Peyer's patch (tissue), 4 donors: ENCODE measurements at places on chromosomes 4 and X. TPM values are rescaled to one million over a fixed set of nuclear protein-coding genes. Genes with fewer than 3 reads are reported as not detected.

Gene MGARP
- not detected for total RNA-seq

Gene TCEAL6
- total RNA-seq = not detected

Gene LNX1
- total RNA-seq = 35.5 TPM

Gene RAB39B
- 0.80 TPM for total RNA-seq

DNA sequence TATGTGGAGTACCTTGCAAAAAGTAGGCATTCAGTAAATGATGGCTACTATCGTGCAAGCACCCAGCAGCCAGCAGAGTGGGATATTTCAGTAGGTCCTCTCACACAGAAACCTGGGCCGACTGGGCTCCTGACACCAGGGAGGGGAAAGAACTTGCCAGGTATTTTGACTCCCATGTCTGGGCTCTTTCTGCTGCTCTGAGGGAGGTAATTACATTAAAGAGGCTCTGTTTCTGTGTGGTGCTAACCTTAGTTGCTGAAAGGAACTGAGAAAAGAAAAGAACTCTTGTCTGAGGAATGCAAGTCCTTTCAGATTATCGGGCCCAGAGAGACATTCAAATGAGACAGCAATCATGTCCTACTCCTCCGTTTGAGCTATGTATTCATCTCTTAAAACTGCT lies 175.8 kb upstream of the MTMR8 start:
- H3K27ac ChIP-seq = no peak overlapping the region
- H3K4me1 ChIP-seq = no peaks in the 10 kb centered on the region
- H3K4me3 ChIP-seq = no peak overlapping the region
- DNase-seq = no peak

- no peaks in the 10 kb centered on the region for H3K4me1 ChIP-seq
- no peaks in the 10 kb centered on the region for H3K36me3 ChIP-seq
- H3K27me3 ChIP-seq = no peaks in the 10 kb centered on the region
- peak; percentile 56 for DNase-seq
- H3K27ac ChIP-seq = peak overlapping the region; percentile 61
- no peak overlapping the region for H3K4me3 ChIP-seq
These were observed 51.2 kb downstream of the LGI2 start for GRCh38 chr4:24979554-24979953.

- H3K4me3 ChIP-seq = peak within 1 kb of the TSS; percentile 34
- H3K27me3 ChIP-seq = no peaks in the 10 kb centered on the region
- H3K4me1 ChIP-seq = no peaks in the 10 kb centered on the region
- DNase-seq = no peak
- no peak within 1 kb of the TSS for H3K27ac ChIP-seq
These were observed at the start of gene ZNF185 for GRCh38 chrX:152897222-152898131. Gene ZNF185 (plus strand): TSS chrX:152898067. CDS start chrX:152914490, 16,423 bp downstream.

DNA sequence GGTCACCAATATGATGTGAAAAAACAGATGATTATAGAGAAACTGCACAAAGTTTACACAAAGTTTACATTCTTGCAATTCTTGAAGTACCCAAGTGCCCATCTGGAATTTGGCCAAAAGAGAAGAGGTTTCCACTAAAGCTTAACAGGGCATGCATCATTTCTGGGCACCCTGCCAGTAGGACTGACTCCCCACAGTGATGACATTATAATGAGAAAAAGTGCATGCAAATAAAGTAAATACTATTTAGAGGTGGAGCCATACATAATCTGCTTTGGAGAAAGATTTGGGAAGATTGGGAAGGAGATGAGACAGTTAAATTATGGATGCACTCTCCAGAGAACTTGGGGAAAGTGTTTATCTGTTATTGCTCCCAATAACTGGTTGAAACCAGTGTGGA lies 93.7 kb upstream of the TRPC3 start:
- no peak overlapping the region for H3K4me3 ChIP-seq
- H3K27me3 ChIP-seq = no peaks in the 10 kb centered on the region
- H3K4me1 ChIP-seq = no peaks in the 10 kb centered on the region
- DNase-seq = no peak

GRCh38 chr4:152778656-152779512 lies 646 bp downstream of the TIGD4 start:
- H3K27me3 ChIP-seq = no peaks in the 10 kb centered on the region
- H3K36me3 ChIP-seq = no peaks in the 10 kb centered on the region
- peak overlapping the region; percentile 89 for H3K27ac ChIP-seq
- DNase-seq = peak; percentile 48
- H3K4me1 ChIP-seq = no peaks in the 10 kb centered on the region
- H3K4me3 ChIP-seq = peak overlapping the region; percentile 85

DNA sequence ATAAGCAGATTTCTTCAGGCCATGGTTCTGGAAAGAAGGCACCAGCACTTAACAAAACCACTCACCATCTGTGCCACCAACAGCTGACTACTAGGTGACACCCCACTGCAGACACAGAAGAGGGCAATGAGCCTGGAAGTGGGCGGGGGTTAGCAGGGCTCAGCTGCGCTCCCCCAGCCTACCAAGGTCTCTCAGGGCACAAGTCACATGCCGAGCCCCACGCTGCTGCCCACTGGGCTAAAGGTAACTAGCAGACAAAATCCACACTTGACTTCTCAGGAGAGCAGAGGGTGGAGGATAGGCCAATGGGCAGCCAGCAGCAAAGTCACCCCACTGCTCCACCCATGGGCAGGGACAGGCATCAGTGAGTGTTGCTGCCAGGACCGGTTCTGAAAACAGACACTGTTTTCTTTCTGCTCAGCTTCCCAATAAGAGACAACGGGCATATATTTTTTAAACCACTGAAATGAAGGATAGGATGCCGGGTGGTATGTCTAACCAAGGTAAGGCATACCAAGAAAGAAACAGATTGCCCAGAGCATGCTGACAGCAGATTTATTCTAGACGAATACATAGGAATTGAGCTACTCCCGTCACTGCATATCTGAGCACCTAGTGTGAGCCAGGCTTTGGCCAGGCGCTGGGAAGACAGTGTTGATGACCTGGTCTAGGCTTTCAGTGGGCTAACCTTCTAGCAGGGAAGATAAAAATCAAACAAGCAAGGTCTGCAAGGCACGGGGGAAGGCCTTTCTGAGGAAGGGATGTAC lies 20.1 kb downstream of the ACSL1 start:
- H3K36me3 ChIP-seq = no peaks in the 10 kb centered on the region
- no peaks in the 10 kb centered on the region for H3K27me3 ChIP-seq
- H3K4me3 ChIP-seq = no peak overlapping the region
- H3K4me1 ChIP-seq = no peaks in the 10 kb centered on the region

DNA sequence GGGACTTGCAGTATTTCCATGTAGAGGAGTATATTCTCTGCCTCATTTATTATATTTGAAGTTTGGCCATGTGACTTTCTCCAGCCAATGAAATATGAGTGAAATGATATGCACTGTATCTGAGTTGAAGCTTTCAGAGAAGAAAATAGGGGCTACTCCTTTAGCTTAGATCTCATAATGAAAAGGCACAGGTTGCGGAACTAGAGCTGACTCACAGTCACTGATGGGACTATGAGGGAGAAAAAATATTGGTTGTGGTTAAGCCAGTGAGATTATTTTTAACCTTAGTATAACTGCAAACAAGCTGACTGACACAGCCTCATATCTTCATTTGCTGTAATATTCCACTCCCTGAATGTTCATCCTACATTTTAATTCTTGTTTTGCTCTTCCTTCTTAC lies 1104.3 kb downstream of the RPA4 start:
- H3K36me3 ChIP-seq = no peaks in the 10 kb centered on the region
- no peak overlapping the region for H3K27ac ChIP-seq
- no peaks in the 10 kb centered on the region for H3K4me1 ChIP-seq
- DNase-seq = no peak
- no peak overlapping the region for H3K4me3 ChIP-seq
- H3K27me3 ChIP-seq = no peaks in the 10 kb centered on the region

DNA sequence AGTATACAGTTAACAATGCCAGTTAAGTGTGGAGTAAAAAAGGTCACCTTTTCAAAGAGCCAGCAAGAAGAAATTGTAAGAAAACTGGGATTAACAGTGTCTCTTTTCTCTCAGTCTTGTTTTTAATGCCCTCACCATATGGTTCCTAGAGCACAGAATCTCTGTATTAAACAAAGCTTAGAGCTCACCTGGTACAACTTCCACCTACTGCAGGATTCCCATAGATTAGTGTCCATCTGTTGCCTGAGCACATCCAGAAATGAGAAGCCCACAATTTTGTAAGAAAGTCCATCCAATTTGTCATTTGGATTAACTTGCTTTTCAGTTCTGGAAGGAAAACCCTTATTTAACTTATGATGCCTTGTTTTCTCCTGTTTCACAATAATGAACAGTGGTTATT lies 1037.1 kb downstream of the STPG2 start:
- no peak overlapping the region for H3K27ac ChIP-seq
- no peak overlapping the region for H3K4me3 ChIP-seq
- no peaks in the 10 kb centered on the region for H3K4me1 ChIP-seq
- no peak for DNase-seq
- H3K36me3 ChIP-seq = no peaks in the 10 kb centered on the region

DNA sequence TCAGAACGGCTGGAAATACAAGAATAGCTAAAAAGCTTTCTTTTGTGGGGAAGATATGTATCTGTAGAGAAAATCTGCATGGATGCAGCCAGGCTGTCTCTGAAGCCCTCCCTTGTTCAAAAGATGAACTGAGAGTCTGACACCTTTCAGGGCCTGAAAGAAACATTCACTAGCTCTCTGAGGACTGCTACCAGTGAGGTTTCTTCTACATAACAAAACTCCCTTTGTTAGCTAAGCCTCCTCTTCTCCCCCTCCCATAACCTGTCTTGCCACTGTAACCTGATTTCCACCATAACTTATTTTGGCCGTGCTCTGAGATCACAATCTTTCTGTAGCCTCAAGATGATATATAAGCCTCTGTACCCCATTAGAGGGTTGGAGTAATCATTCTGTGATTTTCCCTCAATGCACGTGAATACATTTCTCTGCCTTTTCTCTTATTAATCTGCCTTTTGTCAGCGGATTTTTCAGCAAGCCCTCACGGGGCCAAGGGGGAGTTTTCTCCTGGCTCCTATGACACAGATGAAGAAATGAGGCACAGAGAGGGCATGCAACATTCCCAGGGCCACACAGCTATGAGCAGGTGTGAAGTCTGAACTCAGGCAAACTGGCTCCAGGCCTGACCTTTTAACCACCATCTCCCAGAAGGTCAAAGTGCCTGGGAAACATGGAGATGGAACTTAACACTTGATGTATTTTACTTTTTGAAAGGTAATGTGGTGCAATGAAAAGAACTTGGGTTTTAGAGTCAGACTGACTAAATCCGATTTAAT lies 161.6 kb upstream of the PRDX4 start:
- no peak for DNase-seq
- no peaks in the 10 kb centered on the region for H3K27me3 ChIP-seq
- H3K27ac ChIP-seq = no peak overlapping the region
- no peak overlapping the region for H3K4me3 ChIP-seq
- no peaks in the 10 kb centered on the region for H3K4me1 ChIP-seq

DNA sequence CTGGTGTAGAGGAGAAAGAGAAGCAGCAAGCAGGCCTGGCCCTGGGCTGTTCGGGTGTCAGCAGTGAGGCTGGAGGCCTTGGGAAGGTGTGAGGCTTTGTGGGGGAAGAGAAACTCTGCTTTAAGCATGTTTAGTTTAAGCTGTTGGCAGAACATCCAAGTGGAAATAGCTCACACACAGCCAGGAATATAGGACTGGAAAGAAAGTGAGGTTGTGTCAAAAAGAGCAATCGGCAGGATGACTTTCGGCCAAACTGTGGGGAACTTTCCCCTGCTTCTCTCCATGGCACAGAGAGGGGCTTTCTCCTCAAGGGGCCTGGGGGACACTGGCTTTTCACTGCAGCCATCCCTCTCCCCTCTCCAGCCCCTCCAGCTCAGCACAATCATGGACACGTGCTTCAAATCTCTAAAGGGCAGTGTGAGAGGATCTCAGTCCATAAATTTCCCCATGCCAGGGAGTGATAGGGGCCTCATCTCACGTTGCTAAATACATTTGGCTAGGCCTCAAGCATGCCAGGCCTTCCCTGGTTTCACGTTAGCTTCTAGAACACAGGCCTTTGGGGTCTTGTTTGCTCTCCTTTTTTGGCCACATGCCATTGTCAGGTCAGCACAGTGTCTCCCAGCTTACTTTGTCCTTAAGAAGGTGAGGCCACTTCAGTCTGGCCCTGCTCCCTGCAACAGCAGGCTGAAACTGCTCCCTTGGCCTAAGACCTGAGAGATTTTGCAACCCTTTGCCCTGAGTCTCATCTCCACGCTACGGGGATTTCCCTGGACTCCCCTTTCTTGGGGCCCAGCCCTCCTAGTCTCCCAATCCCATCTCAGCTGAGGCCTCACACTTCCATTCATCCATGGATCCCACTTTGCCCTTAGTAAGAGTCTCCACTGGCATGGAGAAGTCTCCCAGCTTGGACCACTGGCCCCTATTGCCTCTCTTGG lies 8.3 kb upstream of the CITED1 start:
- no peaks in the 10 kb centered on the region for H3K27me3 ChIP-seq
- H3K36me3 ChIP-seq = no peaks in the 10 kb centered on the region
- H3K27ac ChIP-seq = no peak overlapping the region
- H3K4me1 ChIP-seq = no peaks in the 10 kb centered on the region

DNA sequence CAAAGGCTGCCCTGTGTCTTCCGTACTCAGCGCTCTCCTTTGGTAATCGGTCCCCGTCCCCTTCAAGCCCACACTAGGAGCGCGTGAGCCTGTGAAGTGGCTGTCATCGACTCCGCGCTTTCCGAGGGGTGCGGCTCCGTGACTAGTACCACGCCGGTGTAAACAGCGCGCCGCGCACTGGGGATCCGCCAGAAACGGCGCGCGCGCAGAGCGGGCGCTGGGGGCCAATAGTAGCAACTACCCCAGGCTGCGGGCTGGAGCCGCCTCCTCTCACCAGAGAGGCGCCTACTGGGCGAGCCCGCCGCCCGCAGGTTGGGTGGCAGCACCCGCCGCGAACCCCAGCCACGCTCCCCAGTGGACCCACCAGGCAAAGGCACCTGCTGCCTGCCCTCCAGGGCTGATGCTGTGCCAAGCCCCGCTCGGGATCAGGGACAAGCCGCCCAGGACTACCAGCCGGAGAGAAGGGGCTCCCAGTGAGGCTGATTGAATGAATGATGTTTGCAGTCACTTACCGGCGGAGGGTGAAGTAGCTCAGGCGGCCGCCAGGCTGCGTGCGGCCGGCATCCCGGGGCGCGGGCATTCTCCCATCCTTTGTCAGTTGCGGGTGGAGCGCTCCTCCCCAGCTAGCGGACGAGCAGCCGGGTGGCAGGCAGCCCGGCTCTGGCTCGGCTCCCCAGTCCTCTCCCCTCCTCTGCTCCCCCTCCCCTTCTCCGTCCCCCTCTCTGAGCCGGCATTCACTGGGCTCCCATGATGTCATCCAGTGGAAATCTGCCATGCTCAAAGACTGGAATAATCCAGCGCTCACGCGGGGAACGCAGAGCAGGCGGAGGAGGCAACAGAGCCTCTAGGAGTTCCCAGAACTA lies 370.3 kb upstream of the SMIM31 start:
- no peak for DNase-seq
- no peaks in the 10 kb centered on the region for H3K4me1 ChIP-seq
- no peaks in the 10 kb centered on the region for H3K36me3 ChIP-seq
- H3K27me3 ChIP-seq = no peaks in the 10 kb centered on the region

- no peak overlapping the region for H3K4me3 ChIP-seq
- DNase-seq = no peak
- H3K27ac ChIP-seq = no peak overlapping the region
- no peaks in the 10 kb centered on the region for H3K27me3 ChIP-seq
- H3K36me3 ChIP-seq = peaks cover 8% of the 10 kb centered on the region
- no peaks in the 10 kb centered on the region for H3K4me1 ChIP-seq
These were observed 15.1 kb downstream of the LAMP2 start for GRCh38 chrX:120453985-120454384.

- no peaks in the 10 kb centered on the region for H3K36me3 ChIP-seq
- no peaks in the 10 kb centered on the region for H3K4me1 ChIP-seq
- no peaks in the 10 kb centered on the region for H3K27me3 ChIP-seq
- no peak overlapping the region for H3K27ac ChIP-seq
These were observed 147.7 kb upstream of the GYPA start for GRCh38 chr4:144288011-144288903.
